HEK293T (cell line): ENCODE measurements at places on chromosomes 5 and 9.
A peak's percentile ranks its signal among the peaks of the same experiment; 100 is the strongest.

DNA sequence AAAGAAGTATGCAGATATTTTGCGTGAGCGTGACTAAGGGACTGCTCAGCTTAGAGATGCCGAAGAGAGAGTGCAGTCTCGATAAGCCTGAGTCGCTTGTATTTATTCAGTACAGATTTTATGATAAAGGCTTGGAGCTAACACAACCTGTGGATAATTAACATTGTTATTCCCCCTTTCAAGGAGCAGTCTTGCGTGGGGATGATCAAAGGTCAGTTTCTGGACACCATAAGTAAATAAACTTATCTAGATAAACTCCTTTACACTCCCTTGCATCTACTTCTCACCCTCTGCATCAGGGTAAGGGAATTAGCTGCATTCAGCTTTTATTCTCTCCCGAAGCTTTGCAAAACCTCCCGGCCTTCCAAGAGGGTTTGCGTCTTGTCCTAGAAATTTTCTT lies 357.8 kb upstream of the ST8SIA4 start:
- no peak for DNase-seq

DNA sequence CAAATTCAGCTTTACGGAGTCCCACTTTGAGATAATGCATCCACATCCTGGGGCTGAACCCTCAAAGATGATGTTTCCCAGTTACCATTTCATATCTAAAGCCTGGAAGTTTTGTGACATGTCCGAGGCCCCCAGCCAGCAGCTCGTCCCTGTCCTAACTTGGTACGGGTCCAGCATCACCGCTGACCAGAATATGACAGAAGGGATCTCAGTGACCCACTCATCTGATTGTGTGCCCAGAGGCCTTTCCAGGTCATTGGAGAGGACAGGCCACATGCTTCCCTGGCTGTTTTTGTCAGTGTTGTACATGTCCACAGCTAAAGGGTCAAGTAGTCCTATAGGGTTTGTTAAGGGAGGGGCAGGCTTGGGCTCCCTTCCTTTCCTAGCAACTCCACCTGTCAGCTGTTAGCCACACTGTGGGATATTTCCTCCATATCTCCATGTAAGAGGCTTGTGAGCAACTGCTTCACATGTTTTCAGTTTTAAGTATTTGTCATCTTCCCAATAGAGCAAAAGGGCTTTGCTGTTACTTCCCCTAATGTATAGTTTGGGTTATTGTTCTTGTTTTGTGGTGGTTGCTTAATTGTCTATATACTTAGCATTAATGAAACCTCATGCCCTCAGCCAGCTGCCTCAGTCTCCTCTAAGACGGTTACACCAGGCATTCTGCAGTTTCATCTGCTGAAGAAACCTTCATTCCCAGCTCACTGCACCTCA lies 33.4 kb downstream of the SECISBP2 start:
- DNase-seq = no peak

DNA sequence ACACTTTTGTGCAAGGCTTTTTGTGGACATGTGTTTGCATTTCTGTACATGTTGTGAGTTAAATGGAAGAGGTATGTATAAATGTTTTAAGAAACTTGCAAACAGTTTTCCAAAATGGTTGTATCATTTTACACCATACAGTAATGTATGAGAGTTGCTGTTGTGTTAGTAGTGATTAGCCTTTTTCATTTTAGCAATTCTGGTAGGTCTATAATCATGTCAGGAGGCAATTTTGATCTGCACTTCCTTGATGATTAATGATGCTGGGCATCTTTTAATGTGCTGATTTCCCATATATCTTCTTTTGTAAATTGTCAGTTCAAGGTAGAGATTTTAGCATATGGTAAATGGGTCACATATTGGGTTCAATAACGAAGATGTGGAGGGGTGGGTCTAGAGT lies 87.3 kb downstream of the ANKRD18B start:
- no peak for DNase-seq

GRCh38 chr9:127463911-127464310 lies 12.6 kb downstream of the LRSAM1 start:
- no peak for DNase-seq

DNA sequence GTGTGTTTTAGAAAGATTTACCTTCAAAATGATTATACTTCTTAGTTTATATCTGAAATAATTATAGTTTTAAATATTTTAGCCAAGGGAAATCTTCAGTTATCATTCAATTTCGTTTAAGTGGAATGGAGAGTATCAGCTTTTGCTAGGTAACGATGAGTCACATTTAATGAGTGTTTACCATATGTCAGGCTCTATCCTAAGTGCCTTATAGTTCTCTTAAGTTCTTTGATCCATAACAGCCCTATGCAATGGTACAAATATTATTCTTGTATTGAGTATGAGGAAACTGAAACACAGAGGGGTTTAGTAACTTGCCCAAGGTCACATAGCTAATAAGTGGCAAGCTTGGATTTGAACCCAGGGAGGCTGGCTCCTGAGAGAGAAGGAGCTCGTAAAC lies 37.5 kb upstream of the SHB start:
- no peak for DNase-seq

GRCh38 chr9:98385751-98386150 lies 130.3 kb upstream of the TBC1D2 start:
- DNase-seq = no peak

GRCh38 chr9:111352545-111352944 lies 22.5 kb upstream of the OR2K2 start:
- DNase-seq = no peak

GRCh38 chr5:14416621-14417275 lies 164.8 kb upstream of the OTULINL start:
- no peak for DNase-seq

- DNase-seq = no peak
Measured at GRCh38 chr5:94811331-94811730, 192.9 kb downstream of the SLF1 start.

- DNase-seq = no peak
Measured at GRCh38 chr5:14342306-14342705, 199.2 kb downstream of the TRIO start.

GRCh38 chr5:173629628-173630027 lies 13.2 kb upstream of the BOD1 start:
- DNase-seq = peak; percentile 73

DNA sequence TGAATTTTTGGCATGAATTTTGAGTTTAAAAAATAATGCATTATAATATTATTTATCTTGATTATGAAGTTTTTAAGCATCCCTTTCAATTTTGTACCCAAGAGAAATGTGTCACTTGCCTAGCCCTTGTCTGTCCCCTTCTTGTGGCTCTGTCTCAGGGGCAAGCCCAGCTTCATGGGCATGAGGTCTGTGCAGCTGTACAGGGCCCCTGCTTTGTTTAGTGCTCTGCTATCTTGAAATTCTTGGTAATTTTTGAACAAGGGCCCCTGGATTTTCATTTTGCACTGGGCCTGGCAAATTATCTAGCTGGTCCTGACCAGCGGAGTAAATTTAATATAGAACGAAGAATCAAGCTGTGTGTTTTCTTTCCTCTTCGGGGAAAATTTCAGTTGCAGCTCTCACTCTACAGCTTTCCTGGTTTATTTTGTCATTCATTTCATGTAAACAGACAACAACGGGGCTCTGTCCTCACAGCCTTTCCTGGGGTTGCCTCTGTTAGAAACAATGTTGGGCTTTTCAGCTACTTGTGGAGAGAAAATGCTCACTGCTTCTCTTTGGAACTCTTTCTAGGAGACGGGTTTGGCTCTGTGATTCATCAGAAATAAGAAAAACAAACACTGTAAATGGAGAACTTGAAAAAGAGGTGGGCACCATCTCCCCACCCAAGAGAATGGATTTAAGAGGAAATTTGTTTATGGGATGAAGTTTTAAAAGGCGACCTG lies 41.1 kb downstream of the LIX1 start:
- no peak for DNase-seq

DNA sequence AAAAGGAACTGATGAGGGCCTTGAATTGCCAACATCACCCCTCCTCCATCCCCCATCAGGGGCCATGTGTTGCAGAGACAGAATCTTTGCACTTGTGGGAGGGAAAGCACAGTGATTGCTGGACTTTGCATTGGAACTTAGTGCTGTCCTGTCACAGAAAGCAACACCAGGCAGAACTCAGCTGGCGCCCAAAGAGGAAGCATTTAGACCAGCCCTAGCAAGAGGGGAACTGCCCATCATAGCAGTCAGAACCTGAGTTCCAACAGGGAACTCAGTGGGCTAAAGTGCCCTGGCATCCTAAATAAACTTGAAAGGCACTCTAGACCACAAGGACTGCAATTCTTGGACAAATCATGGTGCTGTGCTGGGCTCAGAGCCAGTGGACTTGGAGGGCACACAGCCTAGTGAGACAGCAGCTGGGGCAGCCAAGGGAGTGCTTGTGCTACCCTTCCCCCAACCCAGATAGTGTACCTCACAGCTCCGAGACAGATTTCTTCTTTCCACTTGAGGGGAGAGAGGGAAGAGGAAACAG lies 128.1 kb downstream of the ACTL7B start:
- no peak for DNase-seq

DNA sequence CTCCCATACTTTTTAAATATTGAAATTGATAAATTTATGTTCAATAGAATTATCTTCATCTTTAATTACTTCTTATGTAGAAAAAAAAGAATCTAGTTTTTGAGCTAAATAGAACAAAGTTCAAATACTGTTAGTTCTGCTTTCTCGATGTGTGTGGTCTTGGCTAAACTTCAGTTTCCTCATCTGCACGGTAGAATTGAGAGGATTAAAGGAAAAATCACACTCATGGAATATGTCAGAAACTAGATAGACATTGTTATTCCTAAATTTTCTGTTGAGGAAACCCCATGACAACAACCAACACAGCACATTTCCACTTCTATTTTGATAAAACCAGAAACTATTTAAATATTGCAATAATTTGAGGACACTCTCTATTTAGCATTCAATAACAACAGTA lies 100.3 kb downstream of the MUSK start:
- no peak for DNase-seq

DNA sequence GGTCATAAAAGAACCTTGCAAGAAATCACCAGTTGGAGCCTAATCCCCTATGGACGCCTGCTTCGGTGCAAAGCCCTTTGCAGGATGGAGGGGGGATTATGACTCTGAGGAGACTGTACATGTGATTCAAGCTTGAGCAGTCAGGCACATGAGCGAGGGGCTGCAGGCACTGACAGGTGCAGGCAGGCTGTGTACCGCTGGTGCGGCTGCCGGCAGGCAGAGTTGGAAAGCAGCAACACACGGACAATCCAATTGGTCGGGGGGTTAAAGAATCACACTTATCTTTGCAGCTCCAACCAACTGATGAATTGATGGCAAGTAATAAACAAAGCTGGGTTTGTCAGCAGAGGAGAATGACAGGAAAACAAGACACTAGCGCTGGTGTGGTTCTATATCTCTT lies 5.7 kb downstream of the WHRN start:
- DNase-seq = no peak

DNA sequence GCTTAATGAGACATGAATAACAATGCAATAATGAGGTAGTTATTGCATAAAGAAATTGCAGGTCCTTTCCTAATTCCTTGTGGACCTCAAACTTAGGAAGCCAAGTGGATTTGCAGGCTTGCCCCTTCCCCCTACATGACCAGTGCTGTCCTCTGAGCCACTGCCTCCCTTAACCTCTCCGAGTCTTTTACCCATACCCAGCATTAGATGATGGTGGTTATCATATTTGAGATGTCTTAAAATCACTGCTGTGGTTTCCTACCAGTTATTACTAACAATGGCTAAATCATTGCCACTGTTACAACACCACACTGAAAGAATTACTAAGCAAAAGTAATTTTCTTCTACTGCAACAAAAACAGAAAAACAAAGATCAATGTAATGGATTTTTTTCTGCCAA lies 170.8 kb downstream of the EDIL3 start:
- DNase-seq = no peak

DNA sequence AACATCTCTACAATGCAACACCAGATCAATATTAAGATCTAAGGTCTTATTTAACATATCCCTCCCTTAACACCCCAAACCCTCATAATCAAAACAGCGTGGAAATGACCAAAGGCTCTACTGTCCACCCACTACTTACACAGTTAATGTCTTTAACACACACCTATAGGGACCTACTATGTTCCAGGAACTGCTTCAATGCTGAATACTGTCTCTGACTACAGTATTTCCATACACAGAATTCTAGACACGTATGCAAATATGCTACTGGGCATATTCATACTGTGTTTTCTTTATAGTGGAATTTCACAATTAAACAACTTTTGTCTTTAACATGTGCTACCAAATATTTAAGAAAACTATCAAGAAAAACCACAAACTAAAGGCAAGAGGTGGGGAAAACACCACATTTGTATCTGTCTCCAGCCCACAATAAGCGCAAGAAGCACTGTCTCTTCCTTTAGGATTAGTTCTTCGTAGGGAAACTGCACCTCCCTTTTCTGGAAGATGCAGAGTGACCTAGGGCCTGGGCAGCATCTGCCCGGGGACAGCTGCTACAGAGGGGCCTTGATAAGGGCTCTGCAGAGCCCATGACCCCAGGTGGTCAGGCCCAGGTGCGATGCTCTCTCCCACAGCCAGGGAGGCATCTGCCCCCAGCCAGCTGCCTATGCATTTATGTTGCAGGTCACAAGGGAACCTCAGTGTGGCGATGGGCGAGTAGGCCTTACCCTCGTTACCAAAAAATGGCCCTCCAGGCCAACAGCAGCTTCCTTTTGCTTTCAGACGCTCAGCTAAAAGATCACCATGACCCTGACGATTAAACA lies 55.2 kb downstream of the PSMB7 start:
- DNase-seq = no peak

DNA sequence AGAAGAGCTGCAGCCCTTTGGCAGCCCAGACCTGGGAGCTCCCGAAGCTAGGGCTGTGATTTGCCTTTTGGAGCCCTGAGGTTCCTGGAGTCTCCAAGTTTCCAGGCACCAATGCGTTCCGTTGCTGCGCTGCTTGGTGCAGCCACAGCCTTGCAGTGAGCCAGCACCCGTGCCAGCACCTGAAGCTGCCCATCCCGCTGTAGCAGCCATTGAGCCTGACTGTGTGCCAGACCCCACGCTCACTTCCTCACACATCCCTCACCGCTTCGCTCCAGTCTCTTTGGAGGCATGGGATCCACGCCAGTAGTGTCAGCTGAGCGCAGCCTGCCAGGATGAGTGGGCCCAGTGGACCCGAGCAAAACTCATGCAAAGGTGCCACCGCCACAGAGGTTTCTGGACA lies 22.5 kb upstream of the C9orf72 start:
- no peak for DNase-seq

- no peak for DNase-seq
Measured at GRCh38 chr9:71878327-71879274, 32.4 kb downstream of the ABHD17B start.

DNA sequence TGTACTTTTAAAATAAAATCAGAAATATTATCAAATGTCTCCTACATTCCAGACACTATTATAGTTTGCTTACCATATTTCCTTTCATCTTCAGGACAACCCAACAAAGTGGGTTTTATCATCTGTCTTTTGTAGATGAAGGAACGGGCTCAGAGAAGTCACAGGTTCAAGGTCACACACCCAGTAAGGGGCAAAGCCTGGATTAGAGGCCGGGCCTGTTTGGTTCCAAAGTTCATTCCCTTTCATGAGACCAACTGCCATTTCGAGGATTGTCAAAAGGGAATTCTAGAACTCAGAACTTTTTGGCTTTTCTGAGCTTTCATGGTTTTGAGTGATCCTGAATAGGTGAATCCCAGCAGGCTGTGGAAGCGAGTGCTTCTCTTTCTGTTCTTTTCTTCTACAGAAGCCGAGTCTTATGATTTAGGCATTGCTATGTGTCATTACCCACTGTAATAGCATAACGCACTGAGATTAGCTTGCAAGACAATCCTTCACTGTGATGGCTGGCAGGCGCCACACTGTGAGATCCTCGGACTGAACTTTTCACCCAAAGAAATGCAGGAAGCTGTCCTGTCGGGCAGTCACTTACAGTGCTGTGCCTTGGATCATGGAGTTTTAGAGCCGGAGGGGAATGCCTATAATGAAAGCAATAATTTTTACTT lies 43.8 kb upstream of the ANKH start:
- no peak for DNase-seq
